Stimulated activated CD4-positive, alpha-beta T cell treated with anti-CD3 and anti-CD28 coated beads, Interleukin-4, amount 100 ng/mL, for 24 hours (primary cell): ENCODE measurements at places on chromosomes 3 and 15.
A peak's percentile ranks its signal among the peaks of the same experiment; 100 is the strongest.

GRCh38 chr3:136105044-136105443 lies 91.1 kb downstream of the MSL2 start:
- no peak for DNase-seq

GRCh38 chr3:50130436-50130835 lies 24.7 kb upstream of the SEMA3F start:
- DNase-seq, result no peak

- no peak for DNase-seq
Observed at GRCh38 chr3:110791995-110792686, 279.5 kb upstream of the NECTIN3 start.

DNA sequence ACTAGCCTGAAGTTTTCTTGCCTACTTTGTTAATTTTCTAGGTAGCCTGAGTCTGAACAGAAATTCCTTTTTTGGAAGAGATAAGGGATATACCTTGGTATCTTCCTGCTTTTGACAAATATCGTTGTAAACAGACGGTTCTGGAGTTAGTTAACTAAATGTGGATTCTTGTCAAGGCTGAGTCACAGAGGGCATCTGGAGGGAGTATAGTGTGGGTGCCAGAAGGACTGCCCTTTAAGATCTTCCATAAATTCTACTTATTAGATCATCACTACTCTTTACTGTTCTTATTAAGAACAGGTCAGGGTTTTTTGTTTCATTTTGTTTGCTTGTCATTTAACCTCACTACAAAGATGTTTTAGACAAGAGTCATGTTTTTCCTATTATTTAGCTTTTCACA lies 125.3 kb upstream of the SKOR1 start:
- no peak for DNase-seq

GRCh38 chr15:63531586-63531985 lies 27.2 kb downstream of the USP3 start:
- DNase-seq, result no peak

GRCh38 chr3:69738859-69739203 lies 433 bp upstream of the MITF start:
- no peak for DNase-seq

- DNase-seq, result no peak
Observed at GRCh38 chr15:28109626-28110455, 10.7 kb upstream of the OCA2 start.

DNA sequence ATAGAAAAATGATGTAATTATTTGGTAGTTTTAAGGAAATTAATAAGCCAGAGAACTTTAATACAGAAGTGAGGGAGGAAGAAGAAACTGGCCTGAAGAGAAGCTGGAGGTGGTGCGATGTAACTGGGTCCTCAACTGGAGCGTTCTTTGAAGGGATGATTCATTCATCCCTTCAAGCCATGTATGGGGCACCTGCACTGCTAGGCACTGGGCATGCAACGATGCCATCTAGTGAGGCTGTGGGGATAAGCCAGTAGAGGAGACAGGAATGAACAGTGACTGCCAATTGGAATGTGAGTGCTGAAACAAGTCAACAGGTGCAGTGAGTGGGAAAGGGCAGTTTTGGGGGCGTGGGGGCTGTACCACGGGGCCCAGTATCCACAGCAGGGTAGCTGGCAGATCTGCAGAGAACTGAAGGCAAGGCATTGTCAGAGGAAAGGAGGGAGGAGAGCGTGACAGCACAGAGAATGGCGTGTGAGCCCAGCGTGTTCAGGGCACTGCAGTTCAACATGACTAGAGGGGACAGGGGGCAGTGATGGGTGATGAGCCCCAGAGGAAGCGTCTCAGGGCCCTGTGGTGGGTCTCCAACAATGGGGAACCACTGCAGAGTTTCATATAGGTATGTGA lies 3.8 kb upstream of the KIF23 start:
- DNase-seq, result peak; percentile 20
